SK-N-SH treated with all-trans-retinoic acid at 6 μM for 48 hours (cell line): ENCODE measurements at places on chromosomes 5 and 9.
A peak's percentile ranks its signal among the peaks of the same experiment; 100 is the strongest.

- ATAC-seq, result no peak
These were observed 107.3 kb downstream of the DOCK2 start for GRCh38 chr5:169744336-169744735.

DNA sequence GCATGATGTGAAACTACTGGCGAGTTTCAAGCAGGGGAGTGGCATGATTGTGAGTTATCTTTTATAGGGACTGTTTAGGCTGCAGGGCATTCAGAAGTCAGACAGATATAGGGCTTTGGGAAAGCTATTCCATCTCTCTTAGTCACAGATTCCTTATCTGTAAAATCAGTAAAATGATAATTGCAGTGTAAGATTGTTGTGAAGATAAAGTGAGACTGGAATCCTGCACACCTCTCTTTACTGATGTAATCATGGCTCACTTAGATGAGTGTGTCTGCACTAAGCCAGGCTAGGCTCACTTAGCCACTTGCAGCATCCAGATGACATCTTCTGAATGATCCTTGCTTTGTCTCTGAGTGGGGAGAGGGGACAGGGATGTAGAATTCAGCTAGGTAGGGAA lies 81.8 kb upstream of the MAMDC2 start:
- ATAC-seq, result peak; percentile 47

- no peak for ATAC-seq
These were observed 4.3 kb upstream of the HAPLN1 start for GRCh38 chr5:83724935-83725334.

- no peak for ATAC-seq
These were observed 69.1 kb upstream of the NR3C1 start for GRCh38 chr5:143472576-143472975.

- ATAC-seq, result no peak
These were observed 134.4 kb upstream of the IER5L start for GRCh38 chr9:129312251-129313122.

DNA sequence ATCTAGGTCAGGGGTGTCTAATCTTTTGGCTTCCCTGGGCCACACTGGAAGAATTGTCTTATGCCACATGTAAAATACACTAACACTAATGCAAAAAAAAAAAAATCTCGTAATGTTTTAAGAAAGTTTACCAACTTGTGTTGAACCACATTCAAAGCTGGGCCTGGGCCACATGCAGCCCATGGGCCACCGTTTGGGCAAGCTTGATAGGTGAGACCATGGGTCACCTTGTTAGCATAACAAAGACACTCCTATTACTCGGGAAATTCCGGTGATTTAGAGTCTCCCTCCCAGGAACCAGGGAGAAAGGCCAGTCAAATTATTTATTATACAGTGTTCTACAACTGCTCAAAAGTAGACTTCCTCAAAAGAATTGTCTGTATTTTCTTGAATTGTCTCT lies 12.7 kb downstream of the RECK start:
- ATAC-seq, result no peak

DNA sequence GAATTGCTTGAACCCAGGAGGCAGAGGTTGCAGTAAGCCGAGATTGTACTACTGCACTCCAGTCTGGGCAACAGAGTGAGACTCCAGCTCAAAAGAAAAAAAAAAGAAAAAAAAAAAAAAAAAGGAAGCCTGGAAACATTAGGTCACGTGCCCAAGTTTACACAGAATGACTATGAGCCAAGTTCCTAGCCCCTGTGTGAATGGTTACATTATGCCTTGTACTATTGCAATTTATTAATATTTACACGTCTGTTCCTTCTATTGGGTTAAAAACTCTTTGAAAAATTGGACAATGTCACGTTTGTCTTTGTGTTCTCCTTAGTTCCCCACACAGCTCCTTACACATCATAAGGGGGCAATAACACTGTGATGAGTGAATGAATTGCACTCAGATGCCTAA lies 33.5 kb upstream of the SLC28A3 start:
- no peak for ATAC-seq

DNA sequence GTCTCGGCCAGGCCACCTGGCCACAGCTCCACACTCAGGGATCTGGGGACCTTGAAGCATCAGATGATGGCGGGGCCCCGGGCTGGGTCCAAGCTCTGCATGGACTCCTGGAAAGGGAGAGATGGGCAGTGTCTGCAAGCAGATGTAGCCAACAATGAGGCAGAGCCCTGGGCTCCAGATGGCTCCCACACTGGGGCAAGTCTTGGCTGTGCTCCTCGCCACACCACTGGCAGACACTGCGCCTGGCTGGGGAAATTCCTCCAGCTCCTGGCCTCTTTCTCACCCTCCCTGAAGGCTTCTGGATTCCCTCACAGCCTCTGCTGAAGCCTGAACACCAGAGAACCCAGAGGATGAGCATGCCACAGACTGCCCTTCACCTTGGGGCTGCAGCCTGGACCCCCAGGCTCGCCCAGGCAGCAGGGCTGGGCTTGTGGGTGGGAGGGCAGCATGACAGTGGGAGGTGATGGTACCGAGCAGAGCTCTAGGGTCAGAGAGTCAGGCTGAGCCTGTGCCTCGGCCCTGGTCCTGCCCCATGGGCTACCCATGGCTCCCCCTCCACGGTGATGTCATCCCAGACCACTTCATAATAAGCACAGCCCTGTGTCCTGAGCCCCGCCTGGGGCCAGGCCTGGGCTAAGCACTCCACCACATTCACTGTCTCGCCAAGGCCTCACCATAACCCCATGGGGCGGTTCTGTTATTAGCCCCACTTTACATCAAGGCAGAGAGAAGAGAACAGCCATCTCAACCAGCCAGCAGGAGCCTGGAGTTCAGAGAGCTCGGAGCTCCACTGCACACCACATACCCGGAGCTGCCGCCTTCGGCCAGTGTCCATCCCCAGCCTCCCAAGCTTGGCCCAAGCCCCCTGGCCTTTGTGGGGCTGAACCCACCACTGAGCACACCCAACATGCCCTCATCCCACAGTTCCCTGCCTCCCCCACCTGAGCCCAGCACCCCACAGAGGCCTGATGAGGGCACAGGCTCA lies 62.2 kb upstream of the ADAMTS2 start:
- no peak; the same call in 2 of the 3 replicates for ATAC-seq

DNA sequence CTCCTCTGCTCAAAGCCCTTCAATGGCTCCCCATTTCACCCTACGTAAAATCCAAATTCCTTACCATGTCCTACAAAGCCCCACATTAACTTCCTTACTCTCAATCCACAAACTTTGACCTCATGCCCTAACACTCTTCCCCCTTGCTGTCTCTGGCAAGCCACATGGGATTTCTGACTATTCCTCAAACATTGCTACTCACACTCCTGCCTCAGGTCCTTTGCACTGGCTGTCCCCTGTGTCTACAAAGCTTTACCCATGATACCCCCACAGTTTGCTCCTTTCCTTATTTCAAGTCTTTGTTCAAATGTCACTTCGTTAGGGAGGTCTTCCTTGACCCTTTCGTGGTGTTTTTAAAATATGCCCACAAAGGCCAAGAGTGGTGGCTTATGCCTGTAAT lies 40.4 kb upstream of the MATR3 start:
- ATAC-seq, result no peak

DNA sequence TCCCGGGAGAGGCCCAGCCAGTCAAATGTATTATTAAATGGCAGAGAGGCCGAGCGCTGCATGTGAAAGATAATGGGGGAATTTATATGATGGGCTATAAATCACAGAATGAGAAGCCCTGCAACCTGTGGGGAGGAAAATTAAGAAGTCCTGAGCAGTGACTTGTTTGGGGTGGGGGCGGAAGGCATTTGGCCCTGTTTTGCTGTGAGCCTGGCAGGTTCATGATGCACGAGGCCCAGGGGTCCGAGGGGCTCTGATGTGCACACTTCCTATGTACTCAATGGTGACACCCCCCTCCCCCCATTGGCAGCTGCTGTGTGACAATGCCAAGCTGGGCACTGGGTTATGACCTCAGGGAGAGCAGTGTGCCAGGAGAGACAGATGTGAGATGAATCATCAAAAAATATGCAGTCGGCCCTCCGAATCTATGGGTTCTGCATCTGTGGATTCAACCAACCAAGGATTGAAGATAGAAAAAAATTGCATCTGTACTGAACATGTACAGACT lies 13.7 kb upstream of the DAB2IP start:
- ATAC-seq, result peak; percentile 33; the same call in 1 of the 3 replicates
